B cell (primary cell): ENCODE measurements at places on chromosomes 3 and 15. TPM values are rescaled to one million over a fixed set of nuclear protein-coding genes. Genes with fewer than 3 reads are reported as not detected.

GRCh38 chr15:80452166-80452565, 48.0 kb downstream of the ARNT2 start:
- no peak for DNase-seq

- DNase-seq, result no peak
Observed at GRCh38 chr3:42273361-42273760, 7.4 kb upstream of the CCK start.

DNA sequence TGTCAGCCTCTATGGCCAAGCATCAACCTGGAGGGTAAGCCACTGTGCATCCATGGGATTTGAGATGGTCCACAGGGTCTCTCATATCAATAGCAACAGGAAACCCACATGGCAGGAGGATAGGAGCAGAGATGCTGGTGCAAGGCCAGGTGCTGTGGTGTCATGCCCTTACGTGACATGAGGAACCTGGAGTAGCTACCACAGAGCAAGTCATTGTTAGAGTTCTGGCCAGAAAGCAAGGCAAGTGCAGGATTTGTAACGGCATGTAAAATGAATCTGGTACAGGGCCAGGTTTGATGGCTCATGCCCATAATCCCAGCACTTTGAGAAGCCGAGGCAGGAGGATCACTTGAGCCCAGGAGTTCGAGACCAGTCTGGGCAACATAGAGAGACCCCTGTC, 14.8 kb upstream of the ZNF774 start:
- no peak for DNase-seq

GRCh38 chr3:173403376-173403775, 5.8 kb downstream of the NLGN1 start:
- DNase-seq, result no peak

DNA sequence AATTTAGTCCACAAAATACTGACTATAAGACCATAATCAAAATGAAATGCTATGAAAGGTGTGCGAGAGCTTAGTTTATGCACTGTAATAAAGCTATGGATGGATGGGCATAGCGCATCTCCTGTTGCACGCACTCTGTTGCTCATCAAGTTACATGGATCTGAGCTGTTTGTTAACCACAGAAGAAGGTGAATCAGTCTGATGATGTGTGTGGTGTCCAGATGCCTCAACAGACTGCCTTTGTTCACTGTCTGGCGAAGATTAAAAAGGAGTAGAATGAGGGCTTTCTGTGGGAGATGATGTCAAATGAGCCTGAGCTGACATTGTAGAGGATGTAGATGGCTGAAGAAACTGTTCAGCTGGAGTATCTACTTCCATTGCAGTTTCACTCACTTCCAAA, 36.1 kb downstream of the NSMCE3 start:
- no peak for DNase-seq

DNA sequence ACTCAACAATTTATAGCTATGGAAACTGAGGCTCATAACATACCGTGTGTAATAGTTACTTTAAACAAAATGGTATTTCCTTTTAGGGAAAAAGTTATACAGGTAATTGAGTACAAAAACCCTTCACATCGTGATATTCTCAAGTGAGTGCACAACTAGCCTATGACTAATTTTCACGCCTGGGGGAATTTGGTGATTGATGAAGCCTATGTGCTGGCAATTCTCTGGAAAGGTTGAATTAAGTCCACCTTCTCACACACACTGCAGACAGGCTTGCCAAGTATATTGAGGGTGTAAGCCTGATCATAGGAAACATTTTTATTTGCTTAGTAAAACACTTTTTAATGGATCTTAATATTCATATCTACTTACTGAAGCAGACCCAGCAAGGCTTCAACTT, 41.3 kb upstream of the ROBO2 start:
- DNase-seq, result no peak

- no peak for DNase-seq
Observed at GRCh38 chr3:122568755-122569154, 4.6 kb downstream of the DTX3L start.

DNA sequence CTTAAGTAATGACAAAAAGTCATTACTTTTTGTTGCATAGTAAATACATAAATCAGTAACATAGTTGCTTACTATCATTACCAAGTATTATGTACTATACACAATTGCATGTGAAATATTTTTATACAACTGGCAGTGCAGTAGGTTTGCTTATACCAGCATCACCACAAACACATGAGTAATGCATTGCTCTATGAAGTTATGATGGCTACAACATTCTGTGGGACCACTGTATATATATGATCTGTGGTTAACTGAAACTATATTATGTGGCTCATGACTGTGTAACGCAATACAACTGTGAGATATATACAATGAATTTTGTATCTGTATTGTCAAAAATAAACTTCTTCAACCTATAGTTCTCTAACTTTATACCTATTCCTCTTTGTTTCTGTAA, 113.7 kb upstream of the RBMS3 start:
- DNase-seq, result no peak

DNA sequence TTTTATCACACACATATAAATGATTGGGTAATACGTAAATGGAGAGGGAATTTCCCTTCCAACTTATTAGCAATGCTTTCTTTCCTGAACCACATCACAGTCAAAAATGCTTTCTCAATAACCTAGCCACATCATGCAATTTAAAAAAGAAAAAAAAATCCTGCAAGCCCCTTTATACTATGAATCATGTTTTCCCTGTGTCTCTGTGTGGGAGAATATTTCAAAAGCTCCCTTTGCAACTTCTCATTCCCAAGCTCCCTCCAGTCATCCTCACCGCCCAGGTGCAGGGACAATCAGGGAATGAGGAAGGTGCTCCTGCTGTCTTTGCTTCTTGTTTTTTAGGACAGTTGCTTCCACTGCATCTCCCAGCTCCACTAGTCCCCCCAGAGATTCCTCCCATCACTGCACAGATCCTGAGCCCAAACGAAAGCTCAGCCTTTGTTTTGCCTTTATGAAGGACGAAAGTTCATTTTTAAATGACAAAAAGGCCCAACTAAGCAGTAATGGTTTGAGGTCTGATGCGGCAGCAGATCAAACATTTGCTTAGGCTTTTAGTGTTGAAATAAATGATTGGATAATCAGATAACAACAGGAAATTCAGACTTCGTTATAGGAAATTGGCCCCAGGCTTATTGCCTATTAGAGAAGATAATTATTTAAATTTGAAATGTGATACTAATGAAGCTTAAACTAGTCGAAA, 47.8 kb upstream of the ADGRG7 start:
- no peak for DNase-seq

The TNK2 gene
- polyA plus RNA-seq, result 126 and 131 TPM in 2 replicates

The SPTSSB gene
- not detected in 2 replicates for polyA plus RNA-seq
